Left hindlimb (tissue), 1 donor: ENCODE measurements at places on chromosomes 5 and 9.
A peak's percentile ranks its signal among the peaks of the same experiment; 100 is the strongest.

- DNase-seq, result no peak
Measured at GRCh38 chr9:26775391-26775790, 117.2 kb downstream of the CAAP1 start.

- no peak for DNase-seq
Measured at GRCh38 chr5:179164331-179165311, 104.4 kb downstream of the ZNF354C start.

DNA sequence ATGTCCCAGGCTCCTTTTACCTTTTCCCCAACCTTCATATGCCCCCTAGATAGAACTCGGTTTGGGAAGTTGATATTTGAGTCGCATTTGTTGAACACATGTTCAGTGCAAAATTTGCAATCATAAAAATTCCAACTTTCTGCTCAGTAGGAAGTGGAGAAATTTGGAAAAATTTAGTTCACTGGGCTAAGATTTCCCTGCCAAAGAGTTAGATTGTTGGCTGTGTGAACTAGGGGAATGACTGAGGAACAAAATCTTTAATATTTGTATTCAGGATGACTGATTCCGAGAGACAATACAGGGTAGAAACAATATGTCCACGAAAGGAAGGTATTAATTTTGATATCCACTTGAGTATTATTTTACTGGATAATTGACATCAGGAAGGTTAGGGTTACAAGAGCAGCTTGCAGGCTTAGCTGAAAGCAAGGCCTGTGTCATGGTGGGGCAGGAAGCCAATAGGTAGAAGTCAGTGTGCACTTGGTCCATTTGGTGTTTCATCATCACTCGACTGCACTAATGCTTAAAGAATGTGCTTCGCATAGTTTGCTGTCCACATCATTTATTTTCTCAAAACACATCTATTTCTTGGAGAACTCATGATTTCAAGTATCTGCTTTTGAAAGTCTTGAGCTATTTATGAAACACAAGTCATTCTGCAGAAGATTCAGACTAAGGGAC lies 59.4 kb upstream of the GNA14 start:
- DNase-seq, result no peak

- DNase-seq, result peak; percentile 3
Measured at GRCh38 chr5:176731506-176732160, 78.7 kb upstream of the UNC5A start.

DNA sequence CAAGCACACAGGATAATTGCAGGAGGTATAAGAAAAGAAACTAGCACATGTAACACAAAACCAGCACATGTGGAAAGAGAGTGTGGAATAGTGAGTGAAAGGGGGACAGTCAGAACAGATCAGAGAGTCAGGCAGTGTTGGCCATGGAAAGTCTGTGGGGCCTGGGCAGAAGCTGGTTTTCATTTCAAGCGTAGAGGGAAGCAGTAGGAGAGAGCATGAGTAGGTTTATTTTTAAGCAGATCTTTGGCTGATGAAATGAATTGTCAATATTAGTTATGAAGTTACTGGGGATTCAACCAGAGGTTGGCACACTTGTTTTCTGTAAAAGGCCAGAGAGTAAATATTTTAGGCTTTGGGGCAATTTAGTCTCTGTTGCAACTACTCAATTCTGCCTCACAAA lies 283.1 kb downstream of the SMARCA2 start:
- DNase-seq, result no peak

- no peak for DNase-seq
Measured at GRCh38 chr5:130243641-130244040, 339.4 kb downstream of the CHSY3 start.

DNA sequence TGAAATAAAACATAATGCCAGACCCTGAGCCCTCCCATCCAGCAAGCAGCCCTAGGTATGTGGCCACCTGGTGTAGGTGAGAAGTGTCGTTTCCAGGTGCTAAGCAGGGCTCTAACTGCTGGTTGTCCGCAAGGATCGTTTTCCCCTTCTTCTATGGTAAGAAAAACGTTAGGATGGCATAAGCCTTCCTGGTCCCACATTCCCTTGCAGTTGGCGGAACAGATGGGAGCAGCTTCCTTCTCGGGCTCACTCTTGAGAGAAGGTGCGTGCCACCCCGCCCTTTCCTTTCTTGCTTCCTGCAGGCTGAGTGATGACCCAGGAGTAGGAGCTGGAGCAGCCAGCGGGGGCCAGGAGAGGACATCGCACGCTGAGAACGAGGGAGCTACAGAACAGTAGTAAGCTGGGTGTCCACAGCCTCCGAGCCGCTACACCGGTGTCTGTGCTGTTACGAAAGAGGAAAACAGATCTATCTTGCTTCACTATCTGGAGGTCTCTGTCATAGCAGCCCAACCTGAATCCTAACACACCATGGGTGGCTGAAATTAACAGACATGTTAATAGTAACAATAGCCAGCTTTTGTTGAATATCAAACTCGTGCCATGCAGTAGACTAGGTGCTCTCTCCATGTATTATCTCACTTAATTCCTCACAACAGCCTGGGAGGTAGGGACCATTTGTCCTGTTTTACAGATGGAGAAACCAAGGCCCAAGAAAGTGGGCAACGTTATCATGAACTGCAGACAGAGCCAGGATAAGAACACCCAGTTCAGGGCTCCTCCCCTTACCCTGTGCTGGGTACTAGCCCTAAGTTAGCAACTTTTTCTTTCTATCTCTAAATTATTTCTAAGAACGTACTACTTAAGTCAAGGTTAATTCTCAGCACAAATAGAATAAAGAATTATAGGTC lies 139.8 kb downstream of the COL23A1 start:
- DNase-seq, result no peak

- DNase-seq, result no peak
Measured at GRCh38 chr5:76383126-76383832, 19.8 kb upstream of the IQGAP2 start.

GRCh38 chr9:123686829-123687192 lies 243.1 kb downstream of the DENND1A start:
- no peak for DNase-seq

- DNase-seq, result no peak
Measured at GRCh38 chr5:169607882-169608281, 24.3 kb downstream of the SPDL1 start.
